Tibial nerve (tissue), 4 donors: ENCODE measurements at places on chromosomes 5 and 9. TPM values are rescaled to one million over a fixed set of nuclear protein-coding genes. Genes with fewer than 3 reads are reported as not detected.

TLX3 gene
- total RNA-seq, result not detected

ANKRD31 gene
- 1.5 TPM for total RNA-seq

ANKRD34B gene
- total RNA-seq, result not detected

SLC34A3 gene
- not detected for total RNA-seq

DDX31 gene
- total RNA-seq, result 34.1 TPM

TYRP1 gene
- not detected for total RNA-seq

PCSK1 gene
- 0.22 TPM for total RNA-seq

WDR38 gene
- total RNA-seq, result not detected

ENTPD2 gene
- 16.1 TPM for total RNA-seq

DNA sequence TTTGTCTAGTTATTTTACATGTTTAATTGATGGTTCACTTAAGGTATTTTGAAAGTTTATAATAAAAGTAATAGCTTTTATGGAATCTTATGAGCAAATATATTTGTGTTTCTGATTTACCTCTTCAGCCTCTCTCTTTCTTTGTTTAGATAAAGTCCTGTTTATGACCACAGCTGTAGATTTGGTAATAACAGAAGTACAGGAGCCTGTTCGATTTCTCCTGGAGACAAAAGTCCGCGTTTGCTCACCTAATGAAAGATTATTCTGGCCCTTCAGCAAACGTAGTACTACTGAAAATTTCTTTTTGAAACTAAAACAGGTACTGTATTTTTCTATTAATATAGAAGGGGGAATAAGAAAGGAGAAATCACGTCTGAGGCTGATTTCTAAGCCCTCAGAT, 35.0 kb upstream of the GPR21 start:
- no peak for DNase-seq

DNA sequence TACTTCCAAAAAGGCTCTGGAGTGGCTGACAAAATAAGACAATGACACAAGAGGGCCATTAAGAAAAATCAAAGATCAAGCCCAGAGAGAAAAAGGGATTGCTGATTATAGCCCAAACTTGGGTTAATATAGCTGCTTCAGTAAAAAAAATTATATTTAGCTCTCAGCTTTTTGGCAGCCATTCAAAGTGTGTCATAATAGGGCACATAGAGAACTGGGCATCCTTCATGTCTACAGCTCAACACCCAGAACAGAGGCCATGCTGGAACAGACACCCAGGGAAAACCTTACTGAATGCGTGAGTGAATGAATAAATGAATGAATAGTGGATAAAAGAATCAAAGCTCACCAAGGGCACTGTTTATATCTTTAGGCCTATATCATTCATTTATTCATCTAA, 110.1 kb downstream of the SLIT3 start:
- DNase-seq, result no peak

GRCh38 chr5:116576053-116576713, 1.6 kb upstream of the SEMA6A start:
- no peak for DNase-seq

DNA sequence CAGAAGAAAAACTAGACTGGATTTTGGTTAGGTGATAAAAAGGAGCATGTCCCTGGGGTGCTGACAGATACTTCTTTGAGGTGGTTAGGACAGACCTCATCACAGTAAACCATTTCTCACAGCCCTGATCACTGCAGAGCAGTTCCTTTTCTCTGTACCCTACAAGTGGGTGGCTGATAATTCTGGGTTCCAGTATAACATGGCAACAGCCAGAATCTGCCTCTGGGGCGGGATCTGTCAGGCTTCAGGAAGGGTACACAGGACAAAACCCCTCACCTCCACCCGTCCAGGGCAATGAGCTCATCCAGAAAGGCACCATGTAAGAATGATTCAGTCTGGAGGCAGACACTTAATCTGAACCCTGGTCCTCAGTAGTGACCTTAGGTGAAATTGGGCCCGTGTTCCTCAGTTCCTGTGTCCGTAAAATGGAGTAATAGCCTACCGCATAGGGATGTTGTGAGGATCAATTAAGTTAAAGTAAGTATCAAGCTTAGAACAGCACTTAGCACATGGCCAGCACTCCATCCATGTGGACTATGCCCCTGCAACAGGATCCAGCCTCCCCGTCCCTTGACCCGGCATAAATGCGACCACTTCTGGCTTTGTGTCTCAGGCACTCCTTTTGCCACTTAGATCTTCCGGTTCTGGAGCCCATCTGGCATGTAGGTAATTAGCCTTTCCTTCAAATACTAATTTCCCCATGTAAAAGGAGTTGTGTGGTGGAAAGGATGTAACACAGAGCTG, 129.2 kb downstream of the LHFPL2 start:
- DNase-seq, result no peak

GRCh38 chr5:75089137-75089536, 36.8 kb upstream of the GCNT4 start:
- no peak for DNase-seq

DNA sequence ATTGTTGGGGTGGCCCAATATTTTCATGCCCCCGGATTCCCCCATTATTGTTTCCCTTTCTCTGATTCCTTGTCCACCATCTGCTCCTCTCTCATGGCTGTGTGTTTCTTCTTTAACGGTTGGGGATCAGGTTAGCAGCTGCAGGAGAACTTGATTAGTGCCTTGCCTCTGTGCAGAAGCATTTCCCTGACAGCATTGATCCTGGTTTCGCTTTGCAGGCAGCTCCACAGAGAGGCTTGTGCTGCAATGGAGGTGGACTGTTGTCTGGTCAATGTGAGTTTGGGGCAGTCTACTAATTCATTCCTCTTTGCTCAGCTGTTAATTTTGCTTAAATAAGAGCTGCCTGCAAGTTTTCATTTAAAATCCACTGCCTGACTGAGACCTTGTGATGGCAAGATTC, 32.5 kb upstream of the SSBP2 start:
- DNase-seq, result no peak

DNA sequence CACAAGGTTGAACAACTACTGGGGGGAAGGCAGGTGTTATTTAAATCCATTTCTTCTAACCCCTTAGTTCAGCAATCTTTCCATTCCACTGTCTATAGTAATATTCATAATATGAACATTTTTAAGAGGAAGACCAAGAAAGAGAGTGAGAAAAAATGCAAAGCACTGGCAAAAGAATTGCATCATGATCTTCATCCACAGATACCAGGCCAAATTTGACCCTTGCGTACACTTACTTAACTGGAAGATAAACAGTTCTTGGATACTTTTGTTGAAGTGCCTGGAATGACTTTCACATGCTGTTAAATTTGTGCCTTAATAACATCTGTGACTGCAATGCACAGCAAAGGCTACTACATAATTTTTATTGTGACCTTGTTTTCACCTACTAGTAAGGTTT, 1.8 kb downstream of the PFDN1 start:
- no peak for DNase-seq

DNA sequence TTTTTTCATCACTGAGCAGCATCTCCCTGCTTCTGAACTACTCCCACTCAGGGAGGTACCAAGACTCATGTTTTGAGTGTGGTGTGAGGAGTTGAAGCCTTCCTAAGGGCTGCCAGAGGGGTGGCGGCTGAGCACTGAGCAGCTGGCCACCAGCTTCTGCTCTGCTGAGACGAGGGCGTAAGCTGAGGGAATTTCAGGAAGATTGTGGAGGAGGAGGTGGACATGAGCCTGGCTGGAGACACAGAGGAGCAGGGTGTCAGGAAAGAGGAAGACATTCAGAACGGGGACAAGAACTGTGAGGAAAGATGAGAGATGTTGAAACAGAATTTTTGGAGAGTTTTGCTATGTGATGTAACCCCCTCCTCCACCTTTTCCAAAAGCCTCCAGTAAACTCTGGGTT, 7.8 kb downstream of the LCP2 start:
- no peak for DNase-seq

- no peak for DNase-seq
Observed at GRCh38 chr5:51279983-51280706, 103.1 kb upstream of the ISL1 start.

GRCh38 chr9:93633492-93634221, 57.3 kb downstream of the PHF2 start:
- no peak for DNase-seq

GRCh38 chr5:73515232-73515631, 17.0 kb downstream of the BTF3 start:
- no peak for DNase-seq

- no peak for DNase-seq
Observed at GRCh38 chr5:45252978-45253377, 443.2 kb downstream of the HCN1 start.

DNA sequence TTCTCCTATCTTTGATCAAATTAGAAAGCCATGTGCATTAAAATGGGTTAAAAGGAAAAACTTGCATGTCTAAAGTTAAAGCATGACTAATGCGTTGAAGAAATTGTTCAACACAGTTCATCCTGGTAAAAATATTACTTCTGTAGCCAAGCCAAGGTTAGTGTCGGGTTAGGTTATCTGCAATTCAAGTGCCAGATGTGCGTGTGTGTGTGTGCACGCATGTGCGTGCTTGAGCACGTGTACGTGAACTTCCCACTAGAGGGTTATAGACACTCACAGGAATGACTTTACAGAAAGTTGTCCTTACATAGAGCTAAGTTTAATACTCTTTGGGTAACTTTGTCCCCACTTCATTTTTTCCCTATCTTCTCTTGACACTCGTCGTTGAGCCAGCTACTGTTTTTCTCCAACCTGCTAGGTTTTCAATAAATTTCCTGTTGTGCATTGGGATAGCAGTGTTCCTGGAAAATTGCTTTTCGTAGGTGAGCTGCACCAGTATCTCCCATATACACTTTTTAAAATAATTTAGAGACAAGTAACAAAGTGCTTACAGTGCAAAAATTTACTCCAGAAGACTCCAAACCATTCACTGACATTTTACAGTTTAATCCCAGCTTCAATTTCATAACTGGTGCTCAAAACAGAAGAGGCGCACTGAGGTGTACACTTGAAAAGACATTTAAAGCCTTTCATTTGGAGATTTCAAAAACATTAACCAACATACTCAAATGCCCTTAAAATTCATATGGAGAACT, 353.8 kb downstream of the NFIB start:
- DNase-seq, result no peak

DNA sequence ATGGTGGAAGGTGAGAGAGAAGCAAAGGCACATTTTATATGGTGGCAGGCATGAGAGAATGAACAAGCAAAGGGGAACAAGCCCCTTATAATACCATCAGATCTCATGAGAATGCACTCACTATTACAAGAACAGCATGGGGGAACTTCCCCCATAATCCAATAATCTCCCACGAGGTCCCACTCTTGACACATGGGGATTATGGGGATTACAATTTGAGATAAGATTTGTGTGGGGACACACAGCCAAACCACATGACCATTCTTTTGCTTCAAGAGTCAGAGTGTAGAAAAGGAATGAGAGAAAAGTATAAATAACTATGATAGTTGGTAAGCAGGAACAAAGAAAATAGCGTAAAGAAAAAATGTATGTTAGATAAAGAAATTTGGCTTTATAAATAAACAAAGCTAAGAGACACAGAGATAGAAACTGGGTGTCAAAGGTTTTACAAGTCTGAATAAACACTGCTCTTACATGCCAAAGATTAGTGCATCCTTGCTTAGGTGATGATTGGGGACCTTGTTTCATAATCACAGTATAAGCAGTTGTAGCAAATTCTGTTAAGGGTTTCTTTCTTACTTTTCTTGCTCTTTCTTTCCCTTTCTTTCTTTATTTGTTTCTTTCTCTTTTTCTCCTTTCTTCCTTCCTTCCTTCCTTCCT, 91.9 kb upstream of the PAPPA start:
- no peak for DNase-seq

- DNase-seq, result no peak
Observed at GRCh38 chr5:176904276-176904675, 5.1 kb upstream of the HK3 start.

DNA sequence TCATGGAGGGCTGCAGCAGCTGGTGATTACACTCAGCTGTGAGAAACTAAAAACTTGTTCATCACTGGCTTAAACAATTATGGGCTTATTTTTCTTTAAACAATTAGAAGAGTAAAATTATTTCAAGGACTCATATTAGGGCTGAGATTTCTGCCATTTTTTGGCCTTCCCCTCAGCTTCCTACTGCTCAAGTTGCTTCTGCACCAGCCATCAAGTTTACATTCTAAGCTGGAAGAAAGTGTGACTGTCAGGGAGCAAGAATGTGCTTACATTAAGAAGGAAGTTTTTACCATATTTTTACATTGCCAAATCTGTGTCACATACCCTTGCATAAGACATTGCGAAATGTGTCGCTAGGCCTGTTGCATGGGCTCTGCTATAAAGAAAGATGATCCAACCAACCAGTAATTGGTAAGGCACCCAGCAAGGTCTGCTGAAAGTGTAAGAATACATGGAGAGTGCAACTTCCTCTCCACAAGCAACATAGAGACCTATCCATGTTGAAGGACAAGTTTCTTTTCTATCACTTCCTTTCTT, 260.3 kb upstream of the CDH10 start:
- no peak for DNase-seq

DNA sequence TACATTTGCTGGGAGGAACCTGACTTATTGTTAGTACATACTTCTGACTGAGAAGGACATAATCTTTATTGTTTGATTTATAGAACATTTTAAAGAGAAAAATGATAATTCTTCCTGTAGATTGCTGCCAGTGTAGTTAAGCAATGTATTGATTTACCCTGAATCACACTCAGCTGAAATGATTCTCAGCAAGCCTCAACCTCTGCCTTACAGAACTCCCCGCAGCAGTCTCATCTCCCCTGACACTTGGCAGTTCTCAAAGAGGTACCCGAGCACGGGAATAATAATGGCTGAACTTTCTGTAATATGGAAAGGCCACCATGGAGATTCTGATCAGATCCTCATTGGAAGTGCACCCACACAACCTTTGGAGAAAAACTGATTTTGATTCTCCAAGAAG, 74.9 kb upstream of the RFX3 start:
- DNase-seq, result no peak

GRCh38 chr9:130128251-130128650, 44.0 kb upstream of the NCS1 start:
- no peak for DNase-seq

GRCh38 chr5:17839848-17840247, 205.6 kb downstream of the TAF11L14 start:
- DNase-seq, result no peak

- no peak for DNase-seq
Observed at GRCh38 chr9:107571148-107571547, 81.6 kb upstream of the KLF4 start.

GRCh38 chr5:143148771-143149170, 254.7 kb downstream of the NR3C1 start:
- no peak for DNase-seq

GRCh38 chr9:136750526-136750925, 2.2 kb upstream of the LCN6 start:
- no peak for DNase-seq

- no peak for DNase-seq
Observed at GRCh38 chr5:39092581-39093351, 18.6 kb upstream of the RICTOR start.

DNA sequence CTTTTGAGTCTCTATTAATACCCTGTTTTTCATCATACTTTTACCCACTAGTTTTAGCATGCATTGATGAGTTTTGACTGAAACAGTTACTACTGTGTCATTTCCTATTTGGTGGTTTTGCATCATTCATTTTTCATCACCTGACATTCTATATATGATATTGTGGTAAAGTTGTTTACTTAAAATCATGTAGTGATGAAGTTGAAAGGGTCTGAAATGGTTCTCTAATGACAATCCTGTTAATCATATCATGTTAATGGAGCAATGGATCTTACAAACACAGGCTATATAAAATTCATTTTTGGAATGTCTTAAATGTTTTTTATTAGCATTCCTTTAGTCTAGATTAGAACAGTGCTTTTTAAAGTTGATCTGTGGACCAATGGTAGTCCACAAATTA, 84.1 kb downstream of the ERBIN start:
- DNase-seq, result no peak
